CD4-positive, alpha-beta T cell treated with Interleukin-6 for 4 hours (primary cell): ENCODE measurements at places on chromosomes 5 and 9.
A peak's percentile ranks its signal among the peaks of the same experiment; 100 is the strongest.

DNA sequence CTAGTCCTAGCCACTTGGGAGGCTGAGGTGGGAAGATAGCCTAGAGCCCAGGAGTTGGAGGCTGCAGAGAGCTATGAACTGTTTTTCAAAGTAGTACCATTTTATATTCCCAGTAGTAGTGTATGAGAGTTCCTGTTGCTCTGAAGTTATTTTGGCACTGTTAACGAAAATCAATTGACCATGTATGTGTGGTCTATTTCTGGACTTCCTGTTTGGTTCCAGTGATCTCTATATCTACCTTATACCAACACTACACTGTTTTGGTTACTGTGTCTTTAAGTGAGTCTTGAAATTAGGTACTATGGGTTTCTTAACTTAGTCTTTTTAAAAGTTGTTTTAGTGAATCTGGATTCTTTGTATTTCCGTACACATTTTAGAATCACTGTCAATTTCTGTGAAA, 13.6 kb downstream of the SLF1 start:
- no peak for DNase-seq

DNA sequence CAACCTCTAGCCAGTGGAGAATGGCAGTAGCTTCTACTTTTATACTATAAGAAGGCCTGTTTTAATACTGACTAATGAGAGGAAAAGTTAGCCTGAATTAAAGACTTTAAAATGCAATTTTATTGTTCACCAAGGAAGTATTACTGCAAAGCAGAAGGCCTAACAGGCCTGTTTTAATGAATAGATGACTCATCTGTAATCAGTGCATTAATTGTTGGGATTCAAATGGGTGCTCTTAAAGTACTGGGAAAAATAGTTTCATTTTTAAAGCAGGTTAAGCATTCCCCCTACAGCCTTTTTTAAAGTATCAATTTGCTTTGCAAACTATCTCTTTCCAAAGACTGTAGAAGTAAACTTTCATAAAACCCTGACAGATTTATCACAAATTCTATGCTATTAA, 147.7 kb downstream of the SIL1 start:
- DNase-seq: no peak

DNA sequence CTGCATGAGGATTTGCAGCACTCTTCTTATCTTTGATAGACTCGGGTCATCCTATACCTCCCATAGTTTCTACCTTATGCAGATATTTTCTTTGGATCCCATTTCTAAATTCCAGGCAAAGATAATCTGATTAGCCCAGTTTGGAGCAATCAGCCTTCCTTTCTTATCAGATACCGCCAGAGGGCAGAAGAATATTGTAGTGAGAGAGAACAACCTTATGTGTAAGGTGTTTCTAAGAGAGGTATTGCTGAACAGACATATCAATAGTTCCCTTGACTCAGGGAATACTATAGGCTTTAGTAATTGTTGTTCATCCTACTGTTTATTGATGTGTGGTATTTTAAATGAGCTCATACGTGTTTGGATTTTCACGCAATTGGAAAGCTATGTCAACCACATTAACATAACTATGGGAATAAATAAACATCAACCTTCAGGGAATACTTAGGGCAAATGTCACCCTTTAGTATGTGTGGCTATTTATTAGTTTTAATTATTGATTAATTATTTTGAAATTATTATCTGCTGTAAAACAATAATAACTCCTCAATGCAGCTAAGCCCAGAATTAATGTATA, 1435.2 kb upstream of the CDH9 start:
- DNase-seq: no peak

DNA sequence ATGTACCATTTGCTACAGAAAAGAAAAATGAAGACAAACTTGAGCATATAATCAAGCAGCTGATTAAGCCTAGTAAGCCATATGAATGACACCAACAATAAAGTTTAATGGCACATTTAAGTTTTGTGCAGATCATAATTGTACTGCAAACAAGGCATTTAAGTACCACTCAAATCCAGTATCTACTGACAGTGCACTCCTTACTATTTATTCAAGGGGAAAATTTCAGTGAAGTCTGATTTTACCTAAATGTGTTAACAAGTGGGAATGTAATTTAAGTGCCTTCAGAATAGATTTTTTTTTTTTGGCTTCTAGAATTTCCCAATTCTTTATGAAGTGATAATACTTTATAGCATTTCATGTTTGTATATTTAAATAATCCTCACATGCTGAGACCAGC, 341.0 kb upstream of the POU5F2 start:
- DNase-seq: no peak

- DNase-seq: peak; percentile 46
These were observed 34.3 kb downstream of the ITK start for GRCh38 chr5:157214861-157215513.

DNA sequence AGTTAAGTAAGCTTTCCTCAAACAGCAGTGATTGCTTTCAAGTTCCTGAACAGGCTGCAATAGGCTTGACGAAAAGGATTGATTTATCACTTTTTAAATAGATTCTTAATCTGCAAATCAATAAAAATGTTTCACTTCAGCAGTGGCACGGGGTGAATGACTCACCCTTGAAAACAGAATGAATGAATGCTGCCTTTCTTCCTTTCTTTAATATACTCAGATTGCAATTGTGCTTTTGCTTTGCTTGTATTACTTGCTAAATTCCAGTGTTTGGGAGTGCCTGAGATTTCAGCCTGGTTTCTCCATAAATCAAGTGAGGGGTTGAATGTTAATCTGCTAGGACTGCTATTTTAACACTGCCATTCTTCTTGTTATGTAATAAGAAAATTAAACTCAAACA, 1293.8 kb downstream of the PTPRD start:
- no peak for DNase-seq

- peak; percentile 46 for DNase-seq
These were observed 2.3 kb downstream of the CCDC69 start for GRCh38 chr5:151221574-151221973.

GRCh38 chr5:165188556-165189175, 1683.2 kb downstream of the MAT2B start:
- no peak for DNase-seq

DNA sequence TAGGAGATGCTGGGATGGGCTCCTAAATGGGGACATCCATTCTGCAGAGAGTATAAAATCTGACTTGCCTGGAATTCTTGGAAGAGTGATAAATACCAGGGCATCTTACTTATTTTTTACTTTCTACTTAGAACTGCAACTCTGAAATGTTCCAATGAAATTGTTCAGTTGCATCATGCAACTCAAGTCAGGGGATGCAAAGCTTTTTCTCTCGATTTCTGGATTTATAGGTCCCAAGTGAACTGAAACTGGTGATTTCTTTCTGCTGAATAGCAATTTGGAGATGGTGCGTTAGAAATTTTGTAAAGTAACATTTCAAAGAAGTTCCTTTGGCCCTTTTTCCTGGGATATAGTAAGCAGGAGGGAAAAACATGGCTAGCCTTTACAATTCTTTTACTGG, 238.4 kb upstream of the CD180 start:
- DNase-seq: no peak

- no peak for DNase-seq
These were observed 57.7 kb upstream of the CER1 start for GRCh38 chr9:14780251-14780650.

- DNase-seq: peak; percentile 19
These were observed 2.1 kb downstream of the CCNO start for GRCh38 chr5:55231029-55231918.

- DNase-seq: no peak
These were observed 16.9 kb downstream of the ADAMTSL1 start for GRCh38 chr9:18490641-18491370.

DNA sequence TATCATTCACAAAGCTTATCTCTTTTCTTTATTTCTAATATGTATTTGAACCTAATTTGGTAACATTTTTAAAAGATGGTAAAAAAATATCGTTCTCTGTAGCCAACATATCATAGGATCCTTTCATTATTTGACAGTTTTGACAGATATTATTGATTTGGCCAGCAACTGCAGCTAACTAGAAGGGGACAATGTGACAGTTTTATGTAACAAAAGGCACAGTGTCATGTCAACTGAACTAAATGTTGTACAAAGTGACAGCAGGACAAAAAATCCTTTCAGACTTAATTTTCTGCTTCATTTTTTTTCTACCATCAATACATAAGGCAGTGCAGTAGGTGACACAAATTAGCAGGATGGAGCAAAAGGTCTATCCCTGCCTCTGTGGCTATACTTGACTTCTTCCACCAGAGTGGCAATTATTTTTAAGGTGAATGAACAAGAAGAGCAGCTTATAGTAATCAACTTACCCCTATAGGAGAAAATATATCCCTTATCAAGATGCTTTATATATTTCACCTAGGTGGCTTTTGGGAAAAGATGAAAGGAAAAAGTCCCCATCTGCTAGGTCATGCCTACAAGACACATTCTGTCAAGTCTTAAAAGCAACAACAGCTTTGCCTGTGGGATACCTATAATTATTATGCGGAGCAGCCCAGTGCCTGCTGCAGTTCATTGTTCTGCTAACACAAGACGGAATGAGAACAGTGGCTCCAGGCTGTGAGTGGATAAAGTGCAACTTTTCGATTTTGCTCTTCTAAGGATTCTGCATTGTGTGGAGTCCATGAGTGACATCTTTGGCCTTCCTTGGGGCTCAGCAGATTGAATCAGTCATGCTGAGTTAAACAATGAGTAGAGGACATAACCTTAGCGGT, 694.9 kb downstream of the ISL1 start:
- no peak for DNase-seq

DNA sequence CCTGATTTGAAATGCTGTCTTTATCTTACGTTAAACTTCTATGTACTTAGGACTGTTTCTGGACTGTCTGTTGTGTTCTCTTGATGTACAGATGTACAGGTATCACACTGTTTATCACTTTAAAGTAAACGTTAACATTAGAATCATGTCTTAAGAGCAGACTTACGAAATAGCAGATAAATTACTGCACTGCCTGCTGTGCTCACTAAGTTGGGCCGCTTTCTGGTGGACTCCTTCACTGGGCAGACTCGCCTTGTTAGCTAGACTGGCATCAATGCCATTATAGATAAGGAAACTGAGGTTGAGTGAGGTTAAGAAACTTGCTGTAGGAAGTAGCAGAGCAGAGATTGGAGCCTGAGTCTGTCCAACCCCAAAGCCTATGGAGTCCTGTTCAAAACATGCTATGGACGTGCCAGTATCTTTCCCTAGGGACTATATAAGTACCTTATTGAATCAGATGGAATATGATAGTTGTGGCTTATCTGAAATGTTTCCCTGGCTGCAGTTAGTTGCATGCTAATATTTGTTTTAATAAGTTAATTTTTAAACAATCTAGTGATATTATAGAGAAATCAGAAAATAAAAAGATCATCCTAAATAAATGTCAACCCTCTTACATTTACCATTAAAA, 16.9 kb downstream of the ZNF618 start:
- no peak for DNase-seq

DNA sequence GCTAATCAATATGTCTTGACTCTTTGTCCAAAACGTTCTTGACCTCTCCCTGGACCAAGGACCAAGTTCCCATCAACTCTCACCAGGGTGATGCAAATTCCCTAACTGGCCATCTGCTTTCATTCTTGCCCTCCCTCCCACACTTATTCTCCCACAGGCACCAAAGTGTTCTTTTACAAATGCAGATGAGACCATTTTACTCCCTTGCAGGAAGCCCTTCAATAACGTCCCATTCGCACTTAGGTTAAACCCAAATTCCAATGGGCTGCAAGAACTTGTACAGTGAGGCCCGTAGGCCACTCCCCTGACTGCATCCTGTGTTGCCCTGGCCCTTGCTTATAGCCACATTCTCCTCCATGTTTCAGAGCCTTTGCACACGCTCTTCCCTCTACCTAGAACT, 7.3 kb downstream of the ARAP3 start:
- DNase-seq: no peak

DNA sequence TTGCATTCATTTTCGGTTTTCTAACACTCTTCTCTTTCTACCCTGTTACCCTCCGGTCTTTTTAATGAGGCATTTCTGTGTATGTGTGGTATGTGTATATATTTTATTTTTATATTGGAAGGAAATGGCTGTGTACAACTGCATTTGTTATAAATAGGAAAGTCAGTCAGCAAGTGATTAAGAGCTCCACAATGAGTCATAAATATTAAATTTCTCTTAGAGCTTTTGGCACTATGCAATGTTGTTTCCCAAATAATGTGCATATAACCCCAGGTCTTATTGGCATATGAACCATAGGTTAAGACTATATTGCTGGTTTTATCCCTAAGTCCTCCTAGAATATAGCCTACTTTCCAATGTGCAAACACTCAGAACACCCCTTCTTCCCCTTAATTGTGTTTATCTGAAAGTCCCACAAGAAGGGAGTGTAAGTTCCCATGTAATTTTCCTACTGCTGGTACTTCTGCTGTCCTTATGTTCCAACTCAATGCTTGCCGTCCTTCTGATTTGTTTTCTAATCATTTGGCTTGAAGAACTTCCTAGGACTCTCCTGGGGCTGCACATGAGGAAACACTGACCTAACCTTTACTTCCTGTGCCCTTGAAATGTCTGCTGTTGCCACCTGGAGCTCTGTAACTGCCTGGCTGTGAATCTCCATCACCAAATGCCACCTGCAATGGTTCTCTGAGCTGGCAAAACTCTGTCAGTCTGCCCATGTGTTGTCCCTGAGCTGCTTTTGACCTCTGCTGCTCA, 65.5 kb upstream of the PCSK5 start:
- DNase-seq: no peak

GRCh38 chr5:64665243-64665642, 25.1 kb upstream of the SHISAL2B start:
- DNase-seq: no peak

GRCh38 chr5:148937830-148938521, 111.6 kb downstream of the ADRB2 start:
- DNase-seq: no peak

DNA sequence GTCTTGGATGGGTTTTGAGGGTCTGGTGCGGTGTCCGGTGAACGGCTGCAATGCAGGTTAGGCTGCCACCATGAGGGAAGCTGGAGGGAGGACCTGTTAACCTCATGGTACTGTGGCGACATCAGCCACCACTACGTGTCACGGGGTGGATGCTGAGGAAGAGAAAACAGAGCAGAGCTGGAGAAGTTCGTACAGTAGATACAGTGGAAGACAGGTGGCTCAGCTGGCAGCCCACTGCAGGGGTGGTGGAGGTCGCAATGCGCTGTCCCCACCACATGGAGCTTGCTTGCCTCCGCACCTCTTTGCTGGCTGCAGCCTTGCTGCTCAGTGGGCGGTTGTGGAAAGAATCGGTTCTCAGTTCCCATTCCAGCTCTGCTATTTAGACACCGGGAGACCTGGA, 2.8 kb downstream of the DCANP1 start:
- DNase-seq: no peak

- no peak for DNase-seq
These were observed 52.5 kb upstream of the FCN1 start for GRCh38 chr9:134970198-134970597.

- DNase-seq: no peak
These were observed 77.1 kb upstream of the GOLM1 start for GRCh38 chr9:86176468-86176867.
